Left renal pelvis (tissue), 4 donors: ENCODE measurements at places on chromosomes 2 and 18.

DNA sequence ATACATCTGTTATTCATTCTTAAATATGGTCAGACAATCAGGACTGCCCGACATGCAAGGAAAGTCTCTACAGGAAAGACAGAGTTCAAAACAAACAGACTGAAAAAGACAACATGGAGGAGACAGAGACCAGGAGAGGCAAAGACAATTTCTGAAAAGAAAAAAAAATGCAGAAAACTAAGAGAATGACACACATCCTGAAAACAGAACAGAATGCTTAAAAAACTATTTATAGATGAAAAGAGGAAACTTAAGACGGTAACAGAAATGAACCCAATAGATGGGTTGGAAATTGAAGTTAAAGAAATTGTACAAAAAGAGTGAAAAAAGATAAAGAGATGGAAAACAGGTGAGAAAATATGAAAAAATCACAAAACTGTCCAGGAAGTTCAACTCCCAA, 95.7 kb downstream of the BCL2 start:
- no peak for DNase-seq

DNA sequence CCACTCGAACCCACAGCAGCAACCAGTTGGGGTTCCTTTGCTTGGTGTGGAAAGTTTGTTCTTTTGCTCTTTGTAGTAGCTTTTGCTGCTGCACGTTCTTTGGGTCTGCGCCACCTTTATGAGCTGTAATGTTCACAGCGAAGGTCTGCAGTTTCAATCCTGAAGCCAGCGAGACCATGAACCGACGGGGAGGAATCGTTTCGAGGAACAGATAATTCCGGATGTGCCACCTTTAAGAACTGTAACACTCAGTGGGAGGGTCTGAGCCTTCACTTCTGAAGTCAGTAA, 14.3 kb downstream of the GPR17 start:
- DNase-seq = no peak

GRCh38 chr18:9866627-9867026, 19.1 kb upstream of the TXNDC2 start:
- DNase-seq = no peak

DNA sequence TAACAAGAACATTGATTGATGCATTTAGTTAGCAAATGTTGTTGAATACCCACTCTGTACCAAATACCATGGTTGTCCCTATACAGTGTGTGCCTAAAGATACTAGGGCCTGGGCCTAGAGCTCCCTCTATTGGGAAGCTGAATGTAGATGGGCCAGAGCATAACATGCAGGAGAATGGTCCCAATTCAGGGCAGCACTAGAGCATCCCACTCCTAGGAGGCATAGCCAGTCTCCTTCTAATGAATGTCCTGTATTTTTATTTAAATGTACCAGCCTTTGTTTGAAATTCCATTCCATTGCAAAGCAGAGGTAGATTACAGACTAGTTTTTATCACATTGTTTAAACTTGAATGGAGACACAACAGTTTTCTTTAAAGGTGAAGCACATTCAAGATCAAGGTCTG, 90.6 kb downstream of the FEZ2 start:
- no peak for DNase-seq

GRCh38 chr18:68839701-68840100, 41.8 kb downstream of the CCDC102B start:
- no peak for DNase-seq

- DNase-seq = no peak
Observed at GRCh38 chr2:98902209-98903063, 33.6 kb downstream of the CRACDL start.

- peak; percentile 70 for DNase-seq
Observed at GRCh38 chr18:46152808-46153617, 48.8 kb downstream of the HAUS1 start.

GRCh38 chr2:211349031-211349430, 792.6 kb downstream of the CPS1 start:
- no peak for DNase-seq
